ENCODE measurements at places on chromosomes 2 and 18.

DNA sequence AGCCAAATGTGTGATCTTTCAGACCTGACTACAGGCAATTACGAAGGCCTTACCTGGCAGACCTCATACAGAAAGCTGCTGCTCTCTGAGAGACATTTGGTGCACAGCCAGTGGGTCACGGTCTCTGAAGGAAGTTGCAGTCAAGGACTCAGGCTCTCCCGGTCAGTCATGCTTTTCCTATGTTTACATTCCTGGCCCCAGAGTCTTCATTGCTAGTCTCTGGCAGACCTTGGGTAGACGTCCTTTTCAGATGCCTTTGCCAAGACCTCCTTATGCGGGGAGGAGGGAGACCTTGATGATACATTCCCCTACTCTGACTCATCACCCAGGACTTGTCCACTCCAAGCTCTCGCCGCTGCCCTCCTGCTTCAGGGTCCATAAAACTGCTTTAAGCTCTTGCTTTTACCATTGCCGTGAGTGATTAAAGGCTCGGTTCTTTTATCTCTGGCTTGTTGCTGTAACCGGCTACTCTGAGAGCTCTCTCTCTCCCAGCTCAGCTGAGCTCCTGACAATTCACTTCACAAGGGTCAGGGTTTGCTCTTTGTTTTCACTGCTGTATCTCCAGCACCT, 62.0 kb upstream of the SLC35F5 start:
- DNase-seq: no peak

GRCh38 chr18:12741351-12741750, 38.5 kb downstream of the PSMG2 start:
- no peak for DNase-seq

DNA sequence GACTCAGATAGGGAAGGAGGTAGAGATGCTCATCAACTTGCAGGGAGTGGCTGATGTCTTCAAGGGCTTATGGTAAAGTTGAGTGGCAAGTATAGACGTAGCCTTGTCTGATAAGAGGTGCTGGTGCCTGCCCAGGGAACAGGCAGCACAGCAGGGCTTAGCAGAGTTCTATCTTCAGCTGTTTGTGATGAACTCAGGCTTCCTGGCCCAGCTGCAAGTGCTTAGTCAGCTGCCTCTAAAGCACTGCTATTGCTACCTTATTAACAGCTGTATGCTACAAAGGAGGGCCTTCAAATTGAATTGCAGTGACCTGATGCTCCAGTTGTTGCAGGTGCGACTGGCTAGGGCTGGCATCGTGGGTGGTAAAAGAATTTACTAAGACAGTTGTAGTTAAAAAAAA, 82.1 kb downstream of the TSN start:
- DNase-seq: no peak

DNA sequence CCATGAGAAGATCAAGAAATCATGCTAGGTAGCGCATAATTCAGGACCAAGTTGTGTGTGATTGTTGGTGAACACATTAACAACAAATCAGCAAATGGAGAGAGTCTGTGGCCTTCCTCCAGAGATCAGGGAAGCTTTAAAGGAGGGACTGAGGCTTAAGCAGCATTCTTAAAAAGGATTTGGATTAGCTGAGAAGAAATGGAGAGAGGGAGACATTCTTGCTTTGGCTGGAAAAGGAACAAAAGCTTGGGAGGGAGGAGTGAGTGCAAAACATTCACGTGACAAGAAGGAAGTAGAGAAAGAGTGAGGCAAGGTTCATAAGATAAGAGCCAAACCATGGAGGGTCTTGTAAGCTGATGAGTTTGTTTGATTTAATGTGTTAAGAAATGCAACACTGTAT, 75.6 kb downstream of the SRD5A2 start:
- DNase-seq: no peak

DNA sequence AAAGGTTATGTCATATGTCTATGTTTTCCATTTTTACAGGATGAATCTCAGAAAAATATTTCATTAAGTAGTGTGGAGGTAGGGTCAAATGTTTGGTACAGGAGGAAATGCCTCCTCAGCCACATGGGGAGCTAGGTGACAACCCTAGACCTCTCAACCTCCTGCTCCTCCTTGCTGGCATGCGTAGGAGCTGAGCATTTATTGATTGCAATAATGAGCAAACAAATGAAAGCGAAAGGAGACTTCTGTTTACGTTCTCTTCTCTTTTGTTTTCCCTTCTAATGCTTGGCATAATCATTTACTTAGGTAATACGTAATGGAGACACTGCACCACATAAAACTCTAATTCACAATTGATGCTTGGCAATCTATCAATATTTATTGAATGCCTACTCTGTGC, 95.1 kb upstream of the CCBE1 start:
- DNase-seq: no peak

- DNase-seq: no peak
These were observed 261.4 kb downstream of the TWIST2 start for GRCh38 chr2:239109041-239109927.

DNA sequence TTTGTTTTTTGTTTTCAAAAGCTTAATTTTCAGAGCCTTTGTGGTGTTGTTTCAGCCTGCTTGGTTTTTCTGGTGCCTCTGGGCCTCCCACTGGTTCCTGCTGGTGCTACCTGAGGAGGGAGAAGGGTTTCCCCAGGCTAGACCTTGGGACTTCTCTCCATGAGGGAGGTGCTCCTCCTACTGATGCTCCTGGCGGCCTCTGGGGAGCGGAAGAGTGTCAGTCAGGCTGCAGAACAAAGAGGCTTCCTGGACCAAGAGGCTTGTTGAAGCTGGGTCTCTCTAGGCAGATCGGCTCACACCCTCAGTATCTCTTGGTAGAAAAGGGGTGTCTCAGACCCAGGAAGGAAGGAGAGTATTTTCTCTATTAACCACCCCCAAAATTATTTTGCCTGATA, 32.2 kb downstream of the RFX8 start:
- DNase-seq: no peak

- no peak for DNase-seq
These were observed 161.1 kb downstream of the FAM210A start for GRCh38 chr18:13565228-13565627.
